Stimulated activated CD4-positive, alpha-beta T cell treated with anti-CD3 and anti-CD28 coated beads, TNF-alpha, amount 100 ng/mL, for 24 hours (primary cell): ENCODE measurements at places on chromosomes 6 and 20.

- DNase-seq = no peak
Measured at GRCh38 chr6:75012018-75012417, 193.8 kb downstream of the COL12A1 start.

GRCh38 chr6:44530209-44530909 is 142.9 kb downstream of the CDC5L start:
- DNase-seq = no peak

- DNase-seq = no peak
Measured at GRCh38 chr6:161094955-161095354, 103.4 kb downstream of the MAP3K4 start.

- no peak for DNase-seq
Measured at GRCh38 chr6:149138699-149139294, 178.7 kb upstream of the TAB2 start.

- DNase-seq = no peak
Measured at GRCh38 chr6:117268924-117269323, 3.6 kb downstream of the VGLL2 start.

DNA sequence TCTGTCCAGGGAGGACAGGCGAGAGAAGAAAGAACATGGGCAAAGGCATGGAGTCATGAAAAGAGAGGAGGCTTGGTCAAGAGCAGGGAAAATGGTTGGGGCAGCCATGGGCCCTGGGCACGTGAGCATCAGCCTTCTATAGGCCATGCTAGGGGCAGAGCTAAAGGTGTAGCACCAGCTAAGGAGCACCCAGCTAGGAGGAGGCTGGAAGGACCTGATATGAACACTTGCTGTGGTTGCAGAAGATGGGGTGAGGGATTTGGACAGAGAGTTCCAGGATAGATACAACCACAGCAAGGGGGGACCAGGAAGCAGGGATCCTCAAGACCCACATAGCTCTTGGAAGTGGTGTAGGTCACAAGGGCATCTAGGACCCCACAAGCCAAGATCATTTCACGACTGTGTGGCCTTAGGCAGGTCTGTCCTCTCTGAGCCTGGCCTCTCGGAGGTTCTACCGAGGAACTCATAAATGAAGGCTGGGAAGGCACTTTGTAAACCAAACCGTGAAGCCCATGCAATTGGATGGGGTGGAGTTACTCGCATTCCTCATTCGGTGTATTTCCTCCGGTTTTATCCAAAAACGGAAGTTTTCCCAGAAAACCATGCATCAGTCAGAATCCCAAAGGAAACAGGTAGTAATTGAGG is 74.0 kb upstream of the TOP1 start:
- no peak for DNase-seq
